ENCODE measurements at places on chromosomes 1 and 21. TPM values are rescaled to one million over a fixed set of nuclear protein-coding genes. Genes with fewer than 3 reads are reported as not detected.

Gene LCE2C
- total RNA-seq, result not detected

Gene RGS4
- total RNA-seq, result not detected

Gene TRAF5
- total RNA-seq, result 149 TPM

Gene OXCT2
- total RNA-seq, result 1.0 TPM

Gene SOX13
- total RNA-seq, result 0.15 TPM

Gene NPL
- 3.4 TPM for total RNA-seq

Gene PTPRC
- 543 TPM for total RNA-seq

Gene BCL2L15
- total RNA-seq, result 1.3 TPM

Gene APCS
- total RNA-seq, result not detected

DNA sequence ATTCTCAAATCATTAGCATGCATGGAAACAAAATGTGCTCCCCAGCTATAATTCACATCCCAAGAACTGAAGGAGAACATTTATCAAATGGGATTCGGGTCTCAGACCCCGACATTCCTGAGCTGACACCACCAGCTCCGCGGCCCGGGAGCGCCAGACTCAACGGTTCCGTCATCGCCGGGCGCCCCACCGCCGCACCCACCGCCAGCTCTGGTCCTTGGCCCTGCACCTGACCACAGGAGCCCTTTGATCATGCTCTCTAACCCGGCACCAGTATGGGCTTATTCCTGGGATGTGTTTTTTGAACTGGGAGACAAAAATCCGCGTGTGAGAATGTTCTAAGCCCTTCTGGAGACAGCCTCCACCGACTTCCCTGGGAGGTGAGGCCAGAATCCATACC, 43.6 kb downstream of the HLCS start:
- H3K27ac ChIP-seq, result no peak overlapping the region
- no peak for DNase-seq
- no peak overlapping the region for H3K4me3 ChIP-seq
- no peaks in the 10 kb centered on the region for H3K4me1 ChIP-seq
- H3K27me3 ChIP-seq, result no peaks in the 10 kb centered on the region

DNA sequence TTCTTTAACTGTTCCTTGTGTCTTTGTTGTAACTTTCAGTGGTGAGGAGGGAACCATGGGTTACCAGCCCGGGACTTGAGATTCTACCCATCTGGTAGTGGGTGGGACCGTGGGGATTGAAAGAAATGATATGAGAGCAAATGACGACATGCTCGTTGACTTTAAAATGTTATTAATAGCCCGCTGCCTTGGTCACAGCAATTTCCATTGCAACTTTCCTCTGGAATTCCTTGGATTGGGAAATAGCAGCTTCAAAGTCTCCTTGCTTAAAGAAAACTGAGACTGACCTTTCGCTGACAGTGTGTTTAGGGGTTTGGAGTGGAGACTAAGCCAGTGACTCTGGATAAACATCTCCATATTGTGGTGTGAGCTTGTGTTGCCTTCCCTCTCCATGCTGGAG, 44.2 kb upstream of the MARK1 start:
- no peaks in the 10 kb centered on the region for H3K27me3 ChIP-seq
- no peaks in the 10 kb centered on the region for H3K36me3 ChIP-seq
- H3K27ac ChIP-seq, result no peak overlapping the region
- no peak for DNase-seq
- H3K4me3 ChIP-seq, result no peak overlapping the region

DNA sequence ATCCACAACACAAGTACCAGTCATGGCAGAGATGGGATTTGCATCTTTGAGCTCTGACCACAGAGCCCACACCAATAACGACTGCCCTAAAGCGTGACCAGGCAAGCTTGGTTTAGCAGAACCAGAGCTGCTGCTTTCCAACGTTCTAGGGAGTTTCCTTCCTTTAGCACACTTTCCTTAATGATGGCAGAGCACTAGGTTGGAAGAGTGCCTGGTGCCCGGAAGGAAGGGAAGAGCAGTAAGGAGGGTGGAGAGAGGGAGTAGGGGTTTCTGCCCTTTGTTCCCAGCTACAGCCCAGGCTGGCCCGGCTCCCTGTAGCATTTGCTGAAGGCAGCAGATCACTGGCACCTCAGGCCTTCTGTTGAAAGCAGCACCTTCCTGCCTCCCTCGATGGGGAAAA, 6.1 kb upstream of the EVA1C start:
- no peaks in the 10 kb centered on the region for H3K27me3 ChIP-seq
- H3K27ac ChIP-seq, result no peak overlapping the region
- DNase-seq, result no peak
- H3K36me3 ChIP-seq, result no peaks in the 10 kb centered on the region
- H3K4me3 ChIP-seq, result no peak overlapping the region
- H3K4me1 ChIP-seq, result no peaks in the 10 kb centered on the region

DNA sequence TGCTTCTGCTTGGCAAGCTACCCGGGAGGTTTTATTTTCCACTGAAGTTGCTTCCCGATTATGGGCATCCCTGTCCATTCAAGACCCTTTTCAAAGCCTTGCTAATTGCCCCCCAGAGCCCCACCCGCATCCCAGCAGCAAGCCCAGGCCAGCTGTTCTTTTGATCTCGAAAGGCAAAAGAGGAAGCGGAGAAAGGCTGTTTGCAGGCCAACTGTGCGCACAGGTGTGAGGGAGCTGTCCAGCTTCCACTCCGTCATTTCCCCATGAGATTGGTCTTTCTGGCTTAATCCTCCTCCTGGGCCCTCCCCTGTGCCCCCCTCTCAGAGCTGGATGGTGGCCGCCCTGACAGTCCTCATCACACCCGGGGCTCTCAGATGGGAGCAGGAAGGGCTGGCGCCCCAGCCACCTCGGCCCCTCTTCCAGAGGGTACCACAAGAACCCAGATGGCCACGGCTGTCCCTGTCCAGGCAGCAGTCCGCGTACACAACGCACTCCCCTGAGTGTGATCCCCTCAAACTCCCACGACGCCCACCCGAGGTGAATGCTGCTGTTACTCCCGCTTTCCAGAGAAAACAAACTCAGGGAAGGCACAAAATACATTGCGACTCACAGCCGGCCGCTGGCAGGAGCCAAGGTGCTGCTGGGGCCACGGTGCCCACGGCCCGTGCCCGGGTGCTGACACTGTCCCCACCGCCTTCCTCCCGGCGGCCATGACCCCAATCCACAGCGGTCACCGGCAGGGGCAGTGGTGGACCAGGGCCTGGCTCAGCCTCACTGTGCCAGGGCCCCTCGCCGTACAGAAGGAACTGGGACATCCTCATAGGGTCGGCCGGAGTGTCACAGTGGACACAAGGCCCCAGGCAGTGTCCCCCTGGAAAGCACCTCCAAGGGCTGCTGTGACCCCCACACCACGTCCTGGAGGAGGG, 121.9 kb downstream of the CRYAA start:
- peak; percentile 71 for DNase-seq
- H3K27ac ChIP-seq, result no peak overlapping the region
- H3K27me3 ChIP-seq, result peaks cover 5% of the 10 kb centered on the region
- peaks cover 31% of the 10 kb centered on the region for H3K4me1 ChIP-seq
- H3K36me3 ChIP-seq, result no peaks in the 10 kb centered on the region

DNA sequence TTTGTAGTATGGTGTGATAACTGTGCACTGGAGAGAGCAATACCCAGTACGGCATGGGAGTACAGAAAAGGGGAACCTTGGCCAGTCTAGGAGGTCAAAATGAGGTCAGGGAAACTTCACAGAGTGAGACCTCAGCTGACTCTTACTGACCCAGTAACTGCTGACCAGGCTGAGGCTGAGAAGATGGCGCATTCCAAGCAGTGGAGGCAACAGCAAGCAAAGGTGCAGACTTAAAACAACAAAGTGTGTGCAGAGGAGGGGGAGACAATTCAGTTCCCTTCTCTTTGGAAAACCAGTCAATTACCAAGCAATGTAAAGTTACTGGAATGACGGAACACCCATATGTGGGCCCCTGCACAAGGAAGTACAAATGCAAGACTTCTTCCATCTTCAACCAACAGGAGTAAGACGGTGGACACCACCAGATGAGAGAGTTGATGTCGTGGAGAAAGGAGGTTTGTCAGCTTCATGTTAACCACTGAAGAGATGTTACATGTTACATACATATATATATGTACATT, 54.6 kb upstream of the PRDX6 start:
- H3K27ac ChIP-seq, result no peak overlapping the region
- peaks cover 16% of the 10 kb centered on the region for H3K4me1 ChIP-seq
- H3K27me3 ChIP-seq, result no peaks in the 10 kb centered on the region
- DNase-seq, result no peak
- H3K4me3 ChIP-seq, result no peak overlapping the region

- H3K4me1 ChIP-seq, result peaks cover 15% of the 10 kb centered on the region
- no peaks in the 10 kb centered on the region for H3K36me3 ChIP-seq
- peak; percentile 18 for DNase-seq
- H3K27me3 ChIP-seq, result no peaks in the 10 kb centered on the region
- H3K27ac ChIP-seq, result no peak overlapping the region
Observed at GRCh38 chr1:91884459-91885212, 1.3 kb downstream of the TGFBR3 start.

- no peaks in the 10 kb centered on the region for H3K36me3 ChIP-seq
- no peaks in the 10 kb centered on the region for H3K27me3 ChIP-seq
- H3K4me1 ChIP-seq, result no peaks in the 10 kb centered on the region
- no peak overlapping the region for H3K4me3 ChIP-seq
- no peak for DNase-seq
- no peak overlapping the region for H3K27ac ChIP-seq
Observed at GRCh38 chr1:55974714-55975441, 604.5 kb downstream of the PLPP3 start.

GRCh38 chr1:33455539-33456501, 16.6 kb upstream of the ZSCAN20 start:
- no peaks in the 10 kb centered on the region for H3K27me3 ChIP-seq
- H3K4me3 ChIP-seq, result no peak overlapping the region
- H3K36me3 ChIP-seq, result no peaks in the 10 kb centered on the region
- H3K27ac ChIP-seq, result no peak overlapping the region
- DNase-seq, result peak; percentile 67

- DNase-seq, result no peak
- no peak overlapping the region for H3K27ac ChIP-seq
Observed at GRCh38 chr1:150388241-150388640, 24.3 kb downstream of the RPRD2 start.

- H3K4me3 ChIP-seq, result no peak overlapping the region
- no peaks in the 10 kb centered on the region for H3K27me3 ChIP-seq
- H3K36me3 ChIP-seq, result peaks cover 4% of the 10 kb centered on the region
- H3K4me1 ChIP-seq, result no peaks in the 10 kb centered on the region
Observed at GRCh38 chr1:193140254-193140653, 18.4 kb downstream of the CDC73 start.

DNA sequence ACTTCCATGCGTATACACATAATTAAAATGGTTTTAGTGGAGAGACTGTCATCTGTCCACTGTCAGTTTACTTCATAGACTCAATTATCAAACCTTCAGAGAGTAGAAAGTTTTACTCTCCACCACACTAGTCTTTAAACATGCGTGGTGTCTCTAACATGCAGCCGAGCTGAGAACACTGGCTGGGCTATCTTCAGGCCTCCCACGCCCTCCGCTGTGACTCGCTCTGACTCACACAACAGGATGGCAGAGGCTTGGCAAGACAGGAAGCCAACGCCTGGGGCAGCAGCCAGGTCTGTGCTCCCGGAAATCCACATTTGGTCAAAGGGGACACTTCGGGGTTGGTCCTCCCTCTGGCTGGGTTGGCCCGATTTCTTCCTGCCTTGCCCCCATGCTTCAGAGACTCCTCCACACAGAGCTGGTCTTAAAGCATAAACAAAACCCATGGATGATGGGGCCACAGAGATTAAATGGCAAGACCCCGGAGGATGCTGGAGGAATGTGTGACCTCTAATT, 22.7 kb upstream of the IFNGR2 start:
- no peak overlapping the region for H3K4me3 ChIP-seq
- peak overlapping the region; percentile 96 for H3K27ac ChIP-seq
- no peaks in the 10 kb centered on the region for H3K36me3 ChIP-seq
- H3K4me1 ChIP-seq, result peaks cover 91% of the 10 kb centered on the region

DNA sequence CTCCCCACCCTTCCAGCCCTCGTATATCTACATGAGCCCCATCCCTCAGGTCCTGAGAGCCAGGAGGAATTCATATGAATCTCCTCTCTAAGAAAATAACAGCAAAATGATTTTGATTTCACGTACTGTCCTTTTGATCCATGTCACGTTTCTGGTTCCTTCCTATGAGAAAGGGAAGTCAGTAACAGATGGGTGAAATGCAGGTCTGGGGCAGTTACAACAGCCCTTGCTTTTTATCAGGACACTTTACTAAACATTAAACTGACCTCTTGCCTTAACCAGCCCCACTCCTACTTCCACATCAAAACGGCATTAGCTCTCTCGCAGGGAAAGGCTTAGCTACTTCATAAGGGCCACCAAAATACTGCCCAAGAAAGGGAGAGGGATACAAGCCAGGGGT, 59.0 kb downstream of the SPATA46 start:
- DNase-seq, result no peak
- no peak overlapping the region for H3K27ac ChIP-seq
- no peaks in the 10 kb centered on the region for H3K4me1 ChIP-seq
- H3K27me3 ChIP-seq, result no peaks in the 10 kb centered on the region

GRCh38 chr1:31781138-31781755, 17.1 kb upstream of the ADGRB2 start:
- H3K27me3 ChIP-seq, result peaks cover under 1% of the 10 kb centered on the region
- peaks cover 24% of the 10 kb centered on the region for H3K4me1 ChIP-seq
- no peak overlapping the region for H3K4me3 ChIP-seq
- no peaks in the 10 kb centered on the region for H3K36me3 ChIP-seq
- no peak for DNase-seq
- no peak overlapping the region for H3K27ac ChIP-seq

GRCh38 chr1:224564454-224565084, 51.5 kb upstream of the CNIH3 start:
- DNase-seq, result no peak
- no peak overlapping the region for H3K4me3 ChIP-seq
- H3K4me1 ChIP-seq, result no peaks in the 10 kb centered on the region
- no peaks in the 10 kb centered on the region for H3K36me3 ChIP-seq

DNA sequence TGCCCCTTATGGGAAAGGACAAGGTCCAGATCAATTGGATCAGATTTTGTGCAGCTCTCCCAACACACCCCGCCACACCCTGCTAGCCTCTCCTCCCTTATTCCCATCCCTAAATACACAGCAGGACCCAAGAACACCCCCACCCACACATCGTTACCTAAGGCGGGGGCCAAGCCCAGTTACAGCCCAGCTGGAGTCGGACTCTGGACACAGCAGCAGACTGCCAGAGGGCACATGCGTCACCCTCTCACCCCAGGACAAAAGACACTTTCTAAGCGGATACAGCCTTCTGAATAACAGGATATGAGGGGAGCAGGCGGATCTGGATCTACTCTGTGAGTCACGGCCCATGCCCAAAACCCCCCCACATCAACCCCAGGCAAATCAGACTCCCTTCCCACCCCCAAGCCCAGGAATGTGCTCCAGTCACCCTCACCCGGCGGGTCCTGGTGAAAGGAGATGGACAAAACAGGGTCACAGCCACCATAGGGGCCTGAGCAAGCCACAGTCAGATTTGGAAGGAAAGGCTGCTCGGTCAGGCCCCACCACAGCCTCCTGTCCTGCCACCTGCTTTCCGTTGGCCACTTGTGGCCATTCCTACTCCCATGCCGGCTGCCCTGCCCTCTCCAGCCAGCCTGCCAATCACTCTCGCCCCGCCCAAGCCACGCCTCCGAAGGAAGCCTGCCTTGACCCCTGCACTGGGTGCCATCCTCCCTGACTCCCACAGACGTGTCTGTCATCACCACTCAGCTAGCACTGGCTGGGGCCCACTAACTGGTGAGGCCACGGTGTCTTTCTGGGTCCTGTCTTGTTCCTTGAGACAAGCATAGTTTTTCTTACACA, 4.0 kb downstream of the S100A16 start:
- H3K27me3 ChIP-seq, result no peaks in the 10 kb centered on the region
- H3K36me3 ChIP-seq, result no peaks in the 10 kb centered on the region
- H3K4me3 ChIP-seq, result no peak overlapping the region
- no peak overlapping the region for H3K27ac ChIP-seq

All from B cell (primary cell).